Kidney capillary endothelial cell (primary cell): ENCODE measurements at places on chromosomes 6 and 20.
A peak's percentile ranks its signal among the peaks of the same experiment; 100 is the strongest.

DNA sequence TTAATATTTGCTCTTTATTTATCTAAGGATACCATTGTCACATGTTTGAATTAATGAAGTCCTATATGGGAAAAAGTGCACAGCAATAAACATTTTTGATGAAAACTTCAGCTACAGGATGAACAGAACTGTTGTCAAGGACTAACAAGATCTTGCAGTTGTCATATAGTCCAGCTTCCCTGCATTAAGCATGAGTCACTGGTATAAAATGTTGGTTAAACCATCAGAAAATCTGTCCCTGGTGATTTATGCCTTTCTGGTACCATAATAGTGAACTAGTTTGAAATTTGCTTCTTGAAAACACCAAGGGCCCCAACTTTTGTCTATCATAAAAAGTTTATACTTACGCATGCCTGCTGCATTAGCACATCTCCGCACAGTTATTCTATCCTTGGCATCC, 60.4 kb upstream of the RSPO3 start:
- peak; percentile 21 for DNase-seq

DNA sequence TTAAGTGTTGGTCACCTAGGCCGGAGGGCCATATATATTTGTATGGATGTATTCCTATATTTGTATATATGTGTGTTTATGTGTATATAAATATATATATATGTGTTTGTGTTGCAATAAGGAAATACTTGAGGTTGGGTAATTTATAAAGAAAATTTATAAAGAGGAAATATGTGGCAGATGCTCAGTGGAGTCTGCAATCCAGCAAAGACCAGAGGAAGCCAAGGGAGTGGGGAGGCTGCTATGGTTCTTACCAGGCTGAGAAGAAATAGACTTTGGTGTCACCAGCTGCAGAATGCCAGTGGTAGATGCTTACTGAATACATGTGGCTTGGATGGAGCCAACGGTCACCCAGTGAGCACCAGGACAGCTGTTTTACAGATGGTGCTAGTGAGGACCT, 97.4 kb upstream of the ELOVL5 start:
- no peak for DNase-seq

- no peak for DNase-seq
Observed at GRCh38 chr6:34486106-34486740, 20.3 kb downstream of the PACSIN1 start.

GRCh38 chr6:55964136-55964535, 88.7 kb upstream of the BMP5 start:
- DNase-seq: no peak

DNA sequence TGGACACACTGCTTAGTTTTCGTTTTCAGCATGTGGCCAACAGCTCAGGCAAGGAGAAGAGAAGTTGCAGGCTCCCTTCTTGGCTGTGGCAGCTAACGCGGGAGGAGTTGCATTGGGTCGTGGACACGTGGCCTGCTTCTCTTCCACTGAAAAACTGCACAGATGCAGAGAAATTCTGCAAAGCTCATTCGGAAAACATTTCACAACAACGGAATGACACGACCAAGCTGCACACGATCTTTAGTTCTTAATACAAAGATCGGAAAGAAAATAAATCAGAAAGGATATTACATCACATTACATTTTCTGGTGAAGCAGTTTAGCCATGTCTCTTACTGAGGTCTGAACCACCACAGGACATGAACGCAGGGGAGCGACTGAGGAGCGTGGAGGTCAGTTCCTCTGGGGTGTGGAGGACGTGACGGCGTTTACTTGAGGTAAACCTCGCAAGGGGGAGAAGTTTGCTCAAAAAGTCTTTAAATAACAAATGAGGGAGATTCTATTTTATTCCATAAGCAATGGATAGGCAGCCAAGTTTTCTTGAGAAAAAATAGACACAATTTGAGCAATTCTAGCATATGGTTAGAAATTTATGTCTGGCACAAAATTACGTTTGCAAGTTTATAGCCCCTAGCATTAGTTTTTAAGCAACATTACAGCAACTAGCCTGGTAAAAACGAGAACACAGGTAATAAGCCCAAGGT, 178.3 kb downstream of the THBS2 start:
- DNase-seq: no peak

DNA sequence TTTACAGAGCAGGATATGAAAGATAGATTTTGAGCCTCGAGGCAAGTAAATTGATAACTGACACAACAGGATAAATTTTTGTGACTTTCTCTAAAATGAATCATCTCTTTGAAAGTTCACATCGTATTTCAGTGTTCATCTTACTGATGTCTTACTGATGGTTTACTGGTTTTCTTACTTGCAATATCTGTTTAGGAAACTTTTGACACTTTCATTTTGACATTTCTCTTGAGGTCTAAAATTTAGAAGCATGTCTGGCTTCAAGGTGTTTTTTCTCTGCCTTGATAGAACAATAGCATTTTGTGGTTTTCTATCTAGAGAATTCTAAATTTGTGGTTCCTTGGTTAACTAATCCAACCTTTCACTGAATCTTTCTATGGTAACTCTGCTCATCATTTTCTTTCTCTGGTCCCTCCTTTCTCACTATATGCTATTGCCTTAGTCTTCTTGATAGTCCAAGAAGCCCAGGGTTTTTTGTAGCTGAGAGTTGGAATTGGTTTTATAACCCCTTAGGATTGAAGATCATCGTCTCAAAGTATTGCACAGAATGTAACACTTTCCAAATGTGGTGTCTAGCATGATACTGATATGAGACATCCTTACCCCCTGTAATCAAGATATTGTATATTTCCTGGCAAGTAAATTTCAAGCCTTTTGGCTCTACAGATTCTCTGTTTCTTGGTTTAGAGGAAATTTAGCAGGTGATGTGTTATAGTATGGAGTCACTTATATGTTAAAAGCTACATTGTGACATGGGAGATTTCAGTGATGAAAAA, 98.7 kb downstream of the RNF144B start:
- DNase-seq: no peak

- no peak for DNase-seq
Observed at GRCh38 chr6:108758884-108759283, 89.3 kb upstream of the ARMC2 start.

DNA sequence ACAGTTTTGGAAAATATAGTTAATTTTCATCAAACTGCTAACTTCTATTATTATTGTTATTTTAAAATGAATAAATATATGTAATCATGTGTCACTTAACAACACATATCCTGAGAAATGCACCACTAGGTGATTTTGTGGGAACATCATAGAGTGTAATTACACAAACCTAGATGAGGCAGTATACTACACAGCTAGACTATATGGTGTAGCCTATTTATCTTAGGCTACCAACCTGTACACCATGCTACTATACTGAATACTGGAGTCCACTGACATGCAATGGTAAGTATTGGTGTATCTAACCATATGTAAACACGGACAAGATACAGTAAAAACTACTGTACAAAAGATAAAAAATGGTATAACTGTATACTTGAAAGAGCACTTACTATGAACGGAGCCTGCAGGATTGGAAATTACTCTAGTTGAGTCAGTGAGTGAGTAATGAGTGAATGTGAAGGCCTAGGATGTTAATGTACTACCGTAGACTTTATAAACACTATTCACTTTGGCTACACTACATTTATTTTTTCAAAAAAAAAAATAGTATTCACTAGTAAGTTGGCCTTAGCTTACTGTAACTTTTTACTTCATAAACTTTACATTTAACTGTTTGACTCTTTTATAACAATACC, 72.4 kb downstream of the ASCC3 start:
- no peak for DNase-seq

DNA sequence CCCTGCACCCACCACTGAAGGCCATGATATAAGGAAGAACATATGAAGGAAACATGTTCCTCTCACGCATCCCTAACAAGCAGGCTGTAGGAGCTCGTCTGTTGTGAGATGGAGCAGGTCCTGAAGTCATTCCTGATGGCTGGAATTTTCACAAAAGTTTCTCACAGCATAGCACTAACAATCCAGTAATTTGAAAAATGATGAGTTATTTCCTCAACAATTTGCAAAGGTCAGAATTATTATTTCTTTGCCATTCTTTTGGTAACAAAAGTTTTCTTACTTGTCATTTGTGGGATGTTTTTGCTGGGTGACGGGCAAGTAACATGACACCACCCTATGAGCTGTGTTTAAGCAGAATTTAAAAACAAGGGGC, 27.6 kb upstream of the FRMD1 start:
- no peak for DNase-seq

- no peak for DNase-seq
Observed at GRCh38 chr6:149919834-149920225, 3.1 kb downstream of the RAET1G start.

DNA sequence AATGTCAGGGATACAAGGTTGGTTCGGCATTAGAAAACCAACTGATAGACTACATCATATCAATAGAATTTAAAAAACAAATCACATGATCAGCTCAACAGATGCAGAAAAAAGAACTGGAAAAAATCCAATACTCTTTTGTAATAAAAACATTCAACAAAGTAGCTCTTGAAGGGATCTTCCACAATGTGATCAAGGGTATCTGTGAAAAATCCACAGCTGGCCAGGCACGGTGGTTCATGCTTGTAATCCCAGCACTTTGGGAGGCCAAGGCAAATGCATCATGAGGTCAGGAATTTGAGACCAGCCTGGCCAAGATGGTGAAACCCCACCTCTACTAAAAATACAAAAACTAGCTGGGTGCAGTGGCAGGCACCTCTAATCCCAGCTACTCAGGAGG, 63.1 kb downstream of the ASCC3 start:
- DNase-seq: no peak

DNA sequence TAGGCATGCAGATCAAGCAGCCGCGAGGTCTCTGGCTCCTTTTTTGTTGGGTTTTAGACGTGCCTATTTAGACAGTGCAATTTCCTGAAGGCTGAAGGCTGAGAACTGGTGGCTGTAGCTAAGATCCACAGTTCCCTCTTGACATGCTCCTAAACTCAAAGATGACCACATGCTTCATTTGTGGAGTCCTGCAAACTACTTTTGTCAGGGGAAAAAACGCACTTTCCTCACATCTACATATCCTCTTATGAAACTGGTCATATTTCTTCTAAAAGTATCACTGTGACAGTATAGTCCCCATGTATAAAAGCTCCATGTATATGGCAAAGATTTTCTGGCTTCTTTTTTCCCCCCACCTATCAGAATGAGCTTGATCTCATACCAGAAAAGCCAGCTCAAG, 30.7 kb downstream of the LYRM4 start:
- no peak for DNase-seq

DNA sequence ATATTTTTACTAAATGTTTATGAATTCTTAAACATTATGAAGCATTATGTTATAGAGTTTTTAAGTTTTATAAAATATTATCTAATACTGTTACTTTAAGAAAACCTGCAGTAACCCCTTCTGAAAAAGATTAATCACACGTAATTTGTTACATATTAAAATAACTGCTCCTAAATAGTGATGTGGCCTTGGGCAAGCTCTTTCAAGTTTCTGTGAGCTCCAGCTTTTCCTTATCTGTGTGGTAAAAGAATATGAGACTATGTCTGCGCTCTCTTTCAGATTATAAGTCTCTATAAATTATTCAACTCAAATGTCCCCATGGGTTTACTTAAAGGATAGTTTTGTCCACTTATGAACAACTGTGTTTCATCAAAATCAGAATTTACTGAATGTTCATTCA, 31.9 kb downstream of the HLA-DMB start:
- no peak for DNase-seq

GRCh38 chr6:11542863-11543262, 5.3 kb downstream of the TMEM170B start:
- no peak for DNase-seq

GRCh38 chr6:129233458-129234134, 350.7 kb downstream of the LAMA2 start:
- no peak for DNase-seq

- no peak for DNase-seq
Observed at GRCh38 chr20:2116170-2116940, 14.7 kb downstream of the STK35 start.

- no peak for DNase-seq
Observed at GRCh38 chr20:20034486-20034885, 17.3 kb downstream of the NAA20 start.

- peak; percentile 64 for DNase-seq
Observed at GRCh38 chr6:30615219-30615957, 1.7 kb downstream of the PPP1R10 start.

DNA sequence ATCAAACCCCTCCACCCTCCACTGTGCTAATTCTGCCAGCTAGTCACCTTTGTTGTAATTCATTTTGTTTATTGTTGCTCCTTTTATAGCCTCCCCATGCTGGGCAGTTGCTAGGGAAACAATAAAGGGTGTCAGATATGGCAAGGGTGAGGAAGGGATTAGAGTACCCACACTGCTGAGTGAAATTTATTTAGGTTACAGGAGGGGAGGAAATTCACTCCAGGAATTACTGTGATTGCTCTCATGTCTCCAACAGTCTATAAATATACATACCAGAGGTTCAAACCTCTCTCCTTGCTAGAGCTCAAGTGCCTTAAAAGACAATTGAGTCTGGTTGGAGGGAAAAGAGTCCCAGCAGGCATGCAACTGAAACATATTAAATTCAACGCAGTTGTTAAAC, 90.6 kb upstream of the ADGRF1 start:
- DNase-seq: no peak

GRCh38 chr20:19815553-19815991, 57.5 kb downstream of the RIN2 start:
- peak; percentile 100 for DNase-seq

- DNase-seq: no peak
Observed at GRCh38 chr6:20058912-20059311, 153.4 kb downstream of the MBOAT1 start.

- no peak for DNase-seq
Observed at GRCh38 chr20:63060057-63060991, 53.6 kb upstream of the BHLHE23 start.

- no peak for DNase-seq
Observed at GRCh38 chr6:82783587-82784236, 281.9 kb downstream of the UBE3D start.

GRCh38 chr20:57959018-57959417, 249.2 kb upstream of the PMEPA1 start:
- no peak for DNase-seq

GRCh38 chr6:42453031-42453653, 1.4 kb upstream of the TRERF1 start:
- DNase-seq: peak; percentile 29

- DNase-seq: no peak
Observed at GRCh38 chr6:42176981-42177380, 3.8 kb downstream of the GUCA1A start.

DNA sequence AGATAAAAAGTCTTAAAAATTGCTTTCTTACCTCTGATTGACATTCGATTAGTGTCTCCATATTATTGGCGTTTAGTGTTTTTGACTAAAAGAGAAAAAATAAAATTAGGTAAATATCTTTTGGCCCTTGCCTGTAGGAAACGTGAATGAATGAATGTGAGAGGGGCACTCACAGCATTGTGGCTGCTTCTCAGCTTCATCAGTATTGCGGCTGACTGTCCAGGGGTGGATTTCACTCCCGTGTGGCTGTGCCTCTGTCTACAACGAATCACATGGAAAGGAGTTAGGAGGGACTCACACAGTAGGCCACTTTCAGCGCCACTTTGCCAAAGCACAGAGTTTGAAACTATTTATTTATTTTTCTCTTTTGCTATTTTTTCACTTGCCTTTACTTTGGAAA, 844 bp downstream of the TAGAP start:
- DNase-seq: no peak

- DNase-seq: no peak
Observed at GRCh38 chr6:123503619-123504018, 133.1 kb downstream of the TRDN start.
